ENCODE measurements at places on chromosomes 13 and 19. TPM values are rescaled to one million over a fixed set of nuclear protein-coding genes. Genes with fewer than 3 reads are reported as not detected.

The SPIB gene
- not detected for total RNA-seq

The GFY gene
- not detected for total RNA-seq

The LRG1 gene
- total RNA-seq = not detected

The TUBB4A gene
- not detected for total RNA-seq

The PLPPR3 gene
- total RNA-seq = 1.1 TPM

The PSG7 gene
- under 0.01 TPM for total RNA-seq

The PLIN4 gene
- 0.14 TPM for total RNA-seq

The MYH14 gene
- not detected for total RNA-seq

The ZNF730 gene
- 0.43 TPM for total RNA-seq

The CD37 gene
- not detected for total RNA-seq

The TEX101 gene
- not detected for total RNA-seq

The CYP2F1 gene
- not detected for total RNA-seq

The OR4F17 gene
- total RNA-seq = under 0.01 TPM

The ZNF813 gene
- total RNA-seq = 4.3 TPM

The IZUMO2 gene
- not detected for total RNA-seq

The MIA gene
- total RNA-seq = not detected

The IL17D gene
- total RNA-seq = 1.3 TPM

The ZNF682 gene
- total RNA-seq = 1.7 TPM

The AMER2 gene
- total RNA-seq = not detected

The PSPN gene
- total RNA-seq = 0.43 TPM

The PRR20D gene
- total RNA-seq = not detected

The LGALS14 gene
- total RNA-seq = not detected

The NLRP7 gene
- total RNA-seq = not detected

The CBY2 gene
- not detected for total RNA-seq

The SLC25A41 gene
- not detected for total RNA-seq

The TNFSF9 gene
- total RNA-seq = 0.37 TPM

The UBE2L5 gene
- total RNA-seq = 0.09 TPM

The TRAPPC6A gene
- 14.1 TPM for total RNA-seq

Data from smooth muscle cell of bladder (primary cell).